Tongue (tissue), 3 donors: ENCODE measurements at places on chromosomes 6 and 20. TPM values are rescaled to one million over a fixed set of nuclear protein-coding genes. Genes with fewer than 3 reads are reported as not detected.
A peak's percentile ranks its signal among the peaks of the same experiment; 100 is the strongest.

The MICB gene
- 3.9 TPM for total RNA-seq

The PRICKLE4 gene
- 4.4 TPM for total RNA-seq

The PRRT1 gene
- 1.2 TPM for total RNA-seq

The TMEM74B gene
- 8.2 TPM for total RNA-seq

The SAMD5 gene
- 9.5 TPM for total RNA-seq

The DEF6 gene
- 11.6 TPM for total RNA-seq

The BICRAL gene
- total RNA-seq = 16.6 TPM

DNA sequence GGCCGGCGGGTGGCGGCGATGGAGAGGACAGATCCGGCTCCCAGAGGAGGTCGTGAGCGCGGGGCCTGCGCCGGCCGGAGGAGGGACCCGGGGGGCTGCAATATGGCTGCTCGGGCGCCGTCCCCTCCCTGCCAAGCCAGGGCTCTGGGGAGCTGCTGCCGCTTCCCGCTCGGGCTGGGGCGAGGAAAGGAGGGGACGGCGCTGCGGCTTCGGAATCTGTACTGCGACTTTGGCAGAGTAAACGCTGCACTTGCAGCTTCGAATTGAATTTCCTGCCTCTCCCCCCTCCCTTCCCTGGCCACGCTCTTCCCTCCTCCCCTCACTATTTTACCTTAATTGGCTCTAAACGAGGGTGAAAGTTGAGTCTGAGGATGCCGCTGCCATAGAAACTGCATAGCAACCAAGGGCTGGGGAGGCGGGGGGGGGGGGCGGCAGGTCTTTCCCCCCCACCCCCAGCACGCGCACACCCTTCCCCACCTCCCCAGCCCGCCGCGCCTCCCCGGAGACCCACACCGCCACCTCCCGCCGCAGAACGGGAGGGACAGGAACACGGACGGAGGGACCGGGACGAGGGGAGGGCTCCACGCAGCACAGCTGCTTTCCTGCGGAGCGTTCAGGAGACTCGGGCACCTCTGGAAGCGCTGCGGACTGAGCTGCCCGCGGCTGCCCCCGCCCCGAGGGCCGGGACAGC is 93.9 kb downstream of the RNASET2 start:
- DNase-seq = peak; percentile 50

DNA sequence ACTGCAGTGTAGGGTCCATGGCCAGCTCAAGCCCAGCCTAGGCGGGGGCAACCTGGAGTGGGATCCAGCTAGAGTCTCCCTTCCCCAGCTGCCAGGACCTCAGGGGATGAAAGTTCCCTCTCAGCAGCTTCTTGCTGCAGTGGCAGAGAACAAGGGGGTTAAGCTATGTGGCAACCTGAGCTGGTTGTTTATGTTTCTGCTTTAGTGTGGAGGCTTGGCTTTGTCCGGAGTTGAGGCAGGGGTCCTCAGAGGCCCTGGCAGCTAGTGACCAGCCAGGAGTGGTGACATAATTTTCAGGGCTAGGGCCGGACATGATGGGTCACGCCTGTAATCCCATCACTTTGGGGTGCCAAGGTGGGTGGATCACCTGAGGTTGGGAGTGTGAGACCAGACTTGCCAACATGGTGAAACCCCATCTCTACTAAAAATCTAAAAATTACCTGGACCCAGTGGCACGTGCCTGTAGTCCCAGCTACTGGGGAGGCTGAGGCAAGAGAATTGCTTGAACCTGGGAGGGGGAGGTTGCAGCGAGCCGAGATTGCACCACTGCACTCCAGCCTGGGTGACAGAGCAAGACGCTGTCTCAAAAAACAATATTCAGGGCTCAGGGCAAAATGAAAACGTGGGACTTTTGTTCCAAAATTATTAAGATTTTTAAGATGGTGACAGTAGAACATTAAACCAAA is 8.5 kb upstream of the PCIF1 start:
- no peak for DNase-seq

GRCh38 chr6:2164481-2164880 is 80.9 kb downstream of the GMDS start:
- no peak for DNase-seq

GRCh38 chr6:113388996-113389395 is 468.1 kb upstream of the MARCKS start:
- no peak for DNase-seq

GRCh38 chr6:34900321-34901031 is 11.4 kb downstream of the ANKS1A start:
- DNase-seq = no peak

GRCh38 chr20:22984008-22984407 is 51.1 kb upstream of the SSTR4 start:
- peak; percentile 15 for DNase-seq

- no peak for DNase-seq
Observed at GRCh38 chr6:16769131-16769985, 8.1 kb upstream of the ATXN1 start.

DNA sequence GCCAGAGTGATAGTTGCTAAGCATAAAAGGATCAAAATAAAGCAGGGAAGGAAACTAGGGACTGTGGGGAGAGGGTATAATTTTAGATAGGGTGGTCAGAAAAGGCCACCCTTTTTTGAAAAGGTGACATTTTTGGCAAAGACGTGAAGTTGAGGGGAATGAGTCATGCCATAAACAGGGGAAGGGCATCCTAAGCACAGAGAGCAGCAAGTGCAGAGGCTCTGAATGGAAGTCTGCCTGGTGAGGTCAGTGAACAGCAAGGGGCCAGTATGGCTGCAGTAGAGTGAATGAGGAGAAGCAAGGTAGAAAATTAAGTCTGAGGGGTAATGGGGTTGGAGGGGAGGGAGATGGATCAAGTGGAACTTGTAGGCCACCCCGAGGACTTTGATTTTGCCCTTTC is 2.4 kb downstream of the KLC4 start:
- DNase-seq = no peak

- peak; percentile 41 for DNase-seq
Observed at GRCh38 chr6:46876126-46876525, 45.6 kb downstream of the ADGRF5 start.

DNA sequence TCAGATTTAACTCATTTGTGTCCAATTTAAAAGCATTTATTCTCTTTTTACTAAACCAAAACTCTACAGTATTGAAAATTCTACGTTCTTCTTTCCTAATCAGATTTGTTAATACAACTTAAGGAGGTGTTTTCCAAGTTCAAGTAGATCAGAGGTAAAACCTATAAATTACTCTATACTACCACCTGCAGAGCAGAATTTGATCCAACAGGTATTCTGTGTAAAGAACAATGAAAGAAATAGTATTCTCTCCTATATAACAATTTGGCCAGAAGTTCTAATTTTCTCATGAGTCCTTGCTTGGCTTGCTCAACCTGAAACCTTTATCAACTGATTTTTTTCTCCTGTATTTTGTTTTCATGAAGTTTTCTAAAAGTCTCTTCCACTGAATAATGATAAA is 28.5 kb upstream of the DST start:
- DNase-seq = no peak

DNA sequence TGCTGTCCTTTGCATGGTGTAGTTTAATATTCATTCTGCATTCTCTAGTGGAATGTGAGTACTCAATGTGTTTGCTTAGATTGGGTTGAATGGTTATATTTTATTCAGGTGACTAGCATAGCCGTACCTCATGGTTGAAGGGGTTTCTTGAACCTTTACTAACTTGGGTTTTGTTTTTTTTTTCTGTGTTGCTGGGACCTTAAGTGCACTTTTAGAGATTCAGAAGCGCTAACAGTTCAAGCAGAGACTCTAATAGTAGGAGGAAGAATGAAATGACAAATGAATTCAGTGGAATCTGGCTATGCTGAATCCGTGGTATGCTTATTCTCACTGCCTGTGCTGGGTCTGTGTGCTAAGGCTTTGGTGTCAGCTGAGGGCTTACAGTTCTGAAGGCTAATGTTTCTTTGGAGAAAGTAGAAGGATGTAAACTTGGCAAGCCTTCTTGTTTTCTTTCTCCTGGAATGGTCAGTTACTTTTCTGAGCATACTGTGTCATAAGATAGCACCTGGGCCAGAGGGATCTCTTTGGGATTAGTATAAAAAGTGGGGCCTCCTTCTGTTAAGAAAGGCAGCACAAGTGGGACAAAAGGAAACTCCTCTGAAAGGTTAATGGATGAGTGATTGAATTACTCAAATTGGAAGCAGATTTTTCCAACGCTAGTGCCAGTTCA is 28.7 kb downstream of the RNF144B start:
- DNase-seq = peak; percentile 74

DNA sequence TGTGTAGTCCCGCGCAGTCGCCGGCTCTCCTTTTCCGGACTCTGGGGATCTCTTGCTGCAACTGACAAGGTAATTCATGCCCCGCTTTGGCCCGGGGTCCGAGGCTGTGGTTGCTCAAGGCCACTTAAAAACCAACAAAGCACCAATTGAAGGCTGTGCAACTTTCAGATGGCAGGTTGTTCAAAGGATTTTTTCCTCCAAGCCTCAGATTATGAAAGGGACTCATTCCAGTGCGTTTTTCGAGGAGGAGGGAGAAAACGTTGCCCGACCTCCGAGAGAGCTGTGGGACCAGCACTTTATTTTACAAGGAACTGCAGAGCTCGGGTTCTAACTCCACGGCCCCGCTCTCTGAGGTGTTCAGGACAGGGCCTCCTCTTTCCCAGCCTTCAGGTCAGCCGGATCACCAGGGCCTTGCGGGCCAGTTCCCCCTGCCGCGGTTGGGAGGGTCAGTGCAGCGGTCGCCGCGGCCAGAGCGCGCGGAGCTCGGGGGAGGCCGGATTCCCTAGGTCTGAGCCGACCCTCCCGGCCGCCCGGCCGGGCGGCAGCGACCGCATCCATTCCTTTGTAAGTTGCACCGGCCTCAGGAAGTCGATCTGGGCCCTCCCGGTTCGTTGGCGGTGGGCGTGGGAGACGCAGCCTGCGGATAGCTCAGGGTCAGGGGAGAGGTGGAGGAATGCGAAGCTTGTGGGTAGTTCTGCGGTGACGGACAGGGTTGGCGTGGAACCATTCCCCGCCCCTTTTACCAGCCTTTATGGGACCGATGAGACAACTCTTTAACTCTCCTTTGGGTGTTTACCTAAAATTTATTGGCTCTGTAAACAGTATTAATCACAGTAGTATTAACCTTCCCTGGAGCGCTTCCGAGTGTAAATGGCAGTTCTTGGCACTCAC is 1.6 kb downstream of the UTRN start:
- peak; percentile 77 for DNase-seq

- no peak for DNase-seq
Observed at GRCh38 chr6:129516787-129517186, 193.2 kb downstream of the ARHGAP18 start.

DNA sequence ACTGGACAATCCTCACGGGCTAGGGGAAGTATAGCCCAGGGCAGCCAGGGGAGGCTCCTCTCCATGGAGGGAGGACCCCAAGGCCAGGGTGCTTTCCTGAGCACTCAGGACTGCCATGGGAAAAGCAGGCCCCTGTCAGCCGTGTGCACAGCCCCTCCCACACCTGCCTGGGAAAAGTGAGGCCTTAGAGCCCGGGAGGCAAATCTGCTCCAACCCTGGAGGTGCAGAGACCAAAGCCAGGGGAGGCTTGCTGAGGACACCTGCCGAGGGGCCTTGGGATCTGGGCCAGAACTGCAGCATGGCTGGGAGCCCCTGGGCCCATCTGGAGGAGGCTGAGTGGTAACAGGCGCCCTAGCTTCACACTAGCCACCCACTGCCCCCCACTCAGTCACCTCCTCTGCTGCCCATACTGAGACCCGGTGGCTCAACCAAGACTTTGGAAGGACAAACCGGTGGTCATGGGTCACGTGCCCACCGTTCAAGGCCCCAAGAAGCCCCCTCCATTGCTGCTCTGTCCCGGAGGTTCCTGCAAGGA is 55.2 kb downstream of the YTHDF1 start:
- DNase-seq = no peak

DNA sequence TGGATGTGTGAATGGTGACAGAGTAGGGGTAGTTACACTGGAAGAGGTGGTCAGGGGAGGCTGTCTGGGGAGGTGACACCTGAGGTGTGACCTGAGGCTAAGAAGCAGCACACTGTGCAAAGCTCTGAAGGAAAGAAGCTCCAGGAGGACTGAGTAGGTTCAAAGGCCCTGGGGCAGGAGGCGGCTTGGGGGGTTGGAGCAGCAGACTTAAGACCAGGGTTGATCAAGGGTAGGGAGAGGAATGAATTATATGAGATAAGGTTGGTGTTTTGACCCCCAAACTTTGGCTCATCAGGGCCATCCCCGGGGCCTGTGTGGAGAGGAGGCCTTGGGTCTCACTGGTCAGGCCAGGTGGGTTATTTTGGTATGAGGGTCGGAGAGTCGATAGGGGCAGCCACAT is 166.1 kb downstream of the GRM4 start:
- no peak for DNase-seq

- peak; percentile 19 for DNase-seq
Observed at GRCh38 chr6:21158149-21158548, 435.4 kb upstream of the SOX4 start.

- peak; percentile 92 for DNase-seq
Observed at GRCh38 chr6:125790358-125791150, at the start of gene NCOA7. Gene NCOA7 (plus strand): TSS chr6:125790960. CDS start chr6:125815355, 24,395 bp downstream.

- DNase-seq = no peak
Observed at GRCh38 chr6:16400248-16400760, 161.9 kb downstream of the GMPR start.

DNA sequence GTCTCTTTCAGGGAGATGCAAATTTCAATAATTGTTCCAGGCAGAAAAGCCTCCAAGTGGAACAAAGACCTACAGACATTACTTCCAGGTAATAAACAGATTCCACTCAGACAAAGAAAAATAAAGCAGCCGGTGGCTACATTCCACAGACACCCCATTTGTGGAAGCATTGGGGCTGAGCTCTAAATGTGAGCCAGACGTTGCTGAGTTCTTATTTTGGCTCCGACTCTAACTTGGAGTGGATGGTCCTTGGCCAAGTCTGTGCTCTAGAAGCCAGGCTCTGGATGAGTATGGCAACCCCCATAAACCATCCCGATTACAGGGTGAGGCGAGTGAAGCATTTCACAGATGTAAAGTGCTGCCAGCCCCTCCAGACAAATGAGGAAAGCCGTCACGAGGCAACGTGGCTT is 6.6 kb downstream of the TRAM2 start:
- peak; percentile 85 for DNase-seq

GRCh38 chr6:3725145-3726047 is 26.1 kb downstream of the PXDC1 start:
- peak; percentile 61 for DNase-seq
